ENCODE measurements at places on chromosomes 7 and 10.

DNA sequence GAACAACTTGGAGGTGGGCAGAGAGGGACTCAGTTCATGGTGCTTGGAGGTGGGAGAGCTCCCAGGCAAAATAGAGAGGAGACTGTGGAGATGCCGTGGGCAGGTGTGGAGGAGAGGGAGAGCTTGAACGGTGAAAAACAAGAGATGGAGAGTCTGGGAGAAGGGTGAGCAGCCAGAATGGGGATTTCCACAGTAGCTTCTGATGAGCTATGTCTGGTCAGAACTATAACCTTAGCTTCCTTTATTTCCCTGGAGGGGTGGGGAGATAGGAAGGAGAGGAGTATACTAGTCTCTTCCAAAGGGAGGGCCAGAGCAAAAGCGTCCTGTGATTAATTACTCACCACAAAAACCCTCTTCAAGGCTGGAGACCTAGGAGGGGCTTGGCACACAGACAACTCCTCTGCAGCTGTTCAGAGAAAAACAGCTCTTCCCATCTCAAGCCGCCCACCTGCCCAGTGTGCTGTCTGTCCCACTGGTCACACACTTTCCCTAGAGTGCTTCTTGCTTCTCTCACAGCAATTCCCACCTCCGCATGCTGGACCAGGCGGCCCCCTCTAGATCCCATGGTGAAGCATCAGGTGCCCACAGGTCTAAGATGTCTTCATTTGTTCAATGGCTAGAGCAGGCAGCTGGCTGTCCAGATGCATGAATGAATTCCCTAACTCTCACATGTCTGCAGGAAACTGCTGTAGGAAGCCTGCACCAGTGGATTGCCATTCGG lies 41.9 kb downstream of the TAS2R41 start:
- DNase-seq: no peak

DNA sequence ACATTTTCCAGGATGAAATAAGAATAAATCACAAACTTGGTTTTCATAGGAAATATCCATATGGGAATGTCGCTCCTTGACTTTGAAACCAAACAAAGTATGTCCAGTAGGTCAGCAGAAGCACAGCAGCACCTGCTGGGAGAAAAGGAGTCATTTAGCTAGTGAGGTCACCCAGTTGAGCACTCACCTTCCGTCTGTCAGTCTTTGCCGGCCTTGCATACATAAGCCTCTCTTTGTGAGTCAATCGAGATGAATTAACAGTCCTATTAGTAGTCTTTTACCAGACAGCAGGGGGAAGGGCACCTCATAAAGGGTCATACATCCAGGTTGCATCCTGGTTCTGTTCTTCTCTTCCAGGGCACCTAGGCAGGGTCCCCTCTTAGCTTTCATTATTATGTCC lies 232.5 kb upstream of the FZD1 start:
- DNase-seq: no peak

DNA sequence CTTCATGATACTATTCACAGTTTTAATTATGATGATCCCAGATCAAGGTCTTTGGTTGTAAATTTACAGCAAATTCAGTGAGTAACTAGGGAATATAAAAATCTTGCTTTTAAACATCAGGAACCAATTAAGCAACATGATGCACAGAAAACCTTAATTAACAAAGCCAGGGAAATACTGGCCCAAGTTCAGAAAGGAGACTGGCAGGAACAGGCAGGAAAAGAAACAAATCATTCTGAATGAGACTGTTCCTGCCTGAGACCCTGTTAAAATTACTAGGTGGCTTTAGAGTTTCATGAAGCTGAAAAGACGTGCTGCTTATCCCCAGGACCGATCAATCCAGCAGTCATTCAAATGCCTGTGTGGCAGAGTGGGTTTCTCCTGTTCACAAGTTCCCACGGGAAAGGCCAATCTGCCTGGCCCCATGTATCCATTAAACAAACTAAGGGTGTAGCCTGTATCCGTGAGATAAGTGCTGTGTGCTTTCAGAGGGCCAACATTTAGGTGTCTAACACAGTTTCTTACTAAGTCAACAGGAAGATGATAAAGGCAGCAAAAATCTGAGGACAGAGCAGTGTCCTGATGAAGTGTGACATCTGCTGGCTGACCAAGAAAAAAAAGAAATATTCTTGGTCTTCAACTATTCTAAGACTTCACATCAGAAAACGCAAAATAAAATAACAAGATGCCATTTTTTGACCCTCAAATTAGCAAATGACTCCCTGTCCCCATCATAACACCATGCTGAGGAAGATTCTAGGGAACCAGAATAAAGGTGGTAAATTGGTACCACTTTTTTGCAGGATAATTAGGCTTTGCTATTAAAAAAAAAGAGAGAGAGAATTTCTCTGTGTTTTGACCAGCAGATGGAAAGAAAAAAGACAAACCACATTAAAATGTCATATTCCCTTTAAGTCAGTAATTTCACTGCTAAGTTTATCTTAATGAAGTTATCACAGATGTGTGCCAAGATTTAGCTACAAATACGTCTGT lies 34.2 kb downstream of the PUS7 start:
- DNase-seq: no peak

DNA sequence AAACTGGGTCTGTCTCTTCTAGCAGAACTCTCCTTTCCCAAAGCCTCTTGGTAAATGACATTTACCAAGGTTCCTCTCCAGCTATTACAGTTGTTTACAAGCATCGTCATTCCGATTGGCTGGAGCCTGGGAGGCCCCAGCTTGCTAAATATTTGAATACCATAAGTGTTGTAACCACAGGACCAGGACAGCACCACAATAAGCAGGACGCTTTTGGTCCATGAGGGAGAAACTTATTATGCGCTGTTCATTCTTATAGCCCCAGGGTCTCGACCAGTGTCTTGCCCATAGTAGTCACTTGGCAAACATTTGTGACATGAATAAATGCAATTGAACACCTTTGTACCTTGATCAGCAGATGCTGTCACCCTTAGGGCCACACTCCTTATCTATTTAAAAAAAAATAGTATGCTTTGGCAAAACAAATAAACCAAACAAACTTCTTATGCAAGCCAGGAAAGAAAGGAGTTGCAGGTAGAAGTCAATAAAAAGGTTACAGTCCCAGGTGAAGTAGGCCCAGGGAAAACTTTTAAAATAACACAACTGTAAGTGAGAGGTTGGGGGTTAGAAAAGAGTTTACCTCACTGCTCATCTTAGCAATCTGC lies 32.8 kb downstream of the NRAP start:
- no peak for DNase-seq

DNA sequence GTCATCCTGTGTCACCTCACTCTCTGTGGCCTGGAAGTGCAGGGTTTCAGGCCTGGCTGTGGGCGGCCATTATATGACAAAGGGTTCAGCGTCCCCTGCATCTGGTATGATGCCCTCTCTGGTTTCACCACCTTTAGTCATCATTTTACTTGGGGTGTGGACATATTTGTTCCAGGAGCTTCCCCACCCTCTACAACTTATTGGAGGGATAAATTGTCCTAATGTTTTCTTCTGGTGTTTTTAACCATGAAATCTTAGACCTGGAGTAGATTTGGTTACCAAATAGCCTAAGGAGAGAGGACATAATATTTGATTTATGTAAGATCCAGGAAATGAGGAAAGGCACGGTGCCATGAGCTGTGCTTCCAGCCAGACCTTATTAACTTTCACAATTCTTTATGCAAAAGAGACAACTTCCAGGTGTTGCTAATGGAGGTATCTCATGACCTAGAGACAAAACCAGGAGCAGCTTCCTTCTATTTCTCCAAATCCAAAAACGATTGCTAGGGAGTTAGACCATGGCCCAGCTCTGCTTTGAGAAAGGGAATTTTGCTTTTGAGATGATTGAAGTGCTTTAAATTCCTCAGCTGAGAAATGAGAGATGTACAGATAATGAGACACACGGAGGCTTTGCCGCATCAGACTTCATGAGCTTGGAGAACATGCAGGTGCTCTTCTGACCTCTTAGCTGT lies 20.9 kb downstream of the WBP1L start:
- no peak for DNase-seq
